ENCODE measurements at places on chromosomes 6 and 20.

DNA sequence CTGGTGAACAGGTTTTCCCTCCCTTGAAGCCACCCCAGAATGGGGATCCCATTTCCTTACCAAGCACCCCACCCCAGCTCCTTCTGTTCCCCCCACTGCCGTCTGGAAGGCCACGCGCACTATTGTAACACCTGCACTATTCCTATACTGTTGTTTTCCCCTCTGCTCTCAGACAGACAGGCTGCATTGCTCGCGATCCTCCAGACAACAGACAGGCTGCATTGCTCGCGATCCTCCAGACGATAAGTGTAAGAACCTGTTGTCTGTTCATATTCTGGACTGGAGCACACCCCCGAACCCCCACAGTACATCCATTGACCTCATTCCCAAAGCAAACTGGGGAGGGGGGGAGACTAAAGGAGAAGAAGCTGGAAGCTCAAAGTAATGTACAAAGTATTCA is 72.7 kb downstream of the LY86 start:
- no peak for DNase-seq

DNA sequence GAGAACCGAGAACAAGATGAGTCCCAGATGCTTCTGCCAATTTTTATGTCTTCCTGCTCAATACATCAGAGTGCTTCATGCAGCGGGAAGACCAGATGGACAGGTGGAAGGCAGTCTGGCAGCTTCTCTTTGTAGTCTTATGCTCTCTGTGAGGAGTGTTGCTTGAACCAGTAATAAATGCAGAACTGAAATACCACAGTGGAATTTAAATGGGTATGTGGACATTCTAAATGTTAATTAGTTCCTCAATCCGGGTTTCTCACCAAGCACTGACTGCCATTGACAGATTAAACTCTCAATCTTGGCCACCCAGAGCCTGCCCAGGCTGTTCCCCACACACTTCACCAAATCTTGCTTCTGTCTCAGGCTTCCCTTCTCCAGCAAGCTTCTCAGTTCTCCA is 695.5 kb upstream of the CHD6 start:
- no peak for DNase-seq

- no peak for DNase-seq
Measured at GRCh38 chr6:169046021-169046420, 207.6 kb downstream of the THBS2 start.

DNA sequence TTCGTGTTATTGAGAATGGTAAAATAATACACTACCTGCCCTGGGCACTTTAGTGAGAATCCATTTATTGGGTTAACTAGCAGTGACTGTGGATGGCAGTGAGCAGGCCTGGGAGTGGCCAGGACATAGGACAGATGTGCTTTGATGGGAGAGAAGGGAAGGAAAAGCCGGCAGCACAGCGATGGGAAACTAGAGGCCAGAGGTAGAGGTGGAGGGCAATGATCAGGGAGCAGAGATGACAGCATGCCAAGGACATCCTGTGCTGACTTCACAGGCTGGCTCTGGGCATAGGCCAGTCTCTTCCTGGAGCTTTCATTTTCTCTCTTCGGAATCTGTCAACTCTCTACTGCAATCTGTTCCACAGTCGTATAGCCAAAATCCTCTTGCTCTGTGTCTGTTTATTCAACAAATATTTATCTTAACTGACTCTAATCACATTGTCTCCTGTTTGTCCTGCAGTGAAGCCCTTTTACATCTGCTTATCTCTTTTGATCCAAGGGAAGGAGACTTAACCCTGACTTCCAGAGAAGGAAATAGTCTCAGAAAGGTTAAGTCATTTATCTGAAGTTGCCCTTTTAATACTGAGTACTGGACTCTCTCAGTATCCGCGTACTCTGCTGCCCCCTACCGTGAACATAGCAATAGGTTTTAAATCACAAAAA is 18.4 kb upstream of the MMP24 start:
- peak; percentile 73 for DNase-seq
